ENCODE measurements at places on chromosomes 16 and 17.

- no peak for DNase-seq
Observed at GRCh38 chr17:28612936-28613872, 781 bp downstream of the RSKR start.

DNA sequence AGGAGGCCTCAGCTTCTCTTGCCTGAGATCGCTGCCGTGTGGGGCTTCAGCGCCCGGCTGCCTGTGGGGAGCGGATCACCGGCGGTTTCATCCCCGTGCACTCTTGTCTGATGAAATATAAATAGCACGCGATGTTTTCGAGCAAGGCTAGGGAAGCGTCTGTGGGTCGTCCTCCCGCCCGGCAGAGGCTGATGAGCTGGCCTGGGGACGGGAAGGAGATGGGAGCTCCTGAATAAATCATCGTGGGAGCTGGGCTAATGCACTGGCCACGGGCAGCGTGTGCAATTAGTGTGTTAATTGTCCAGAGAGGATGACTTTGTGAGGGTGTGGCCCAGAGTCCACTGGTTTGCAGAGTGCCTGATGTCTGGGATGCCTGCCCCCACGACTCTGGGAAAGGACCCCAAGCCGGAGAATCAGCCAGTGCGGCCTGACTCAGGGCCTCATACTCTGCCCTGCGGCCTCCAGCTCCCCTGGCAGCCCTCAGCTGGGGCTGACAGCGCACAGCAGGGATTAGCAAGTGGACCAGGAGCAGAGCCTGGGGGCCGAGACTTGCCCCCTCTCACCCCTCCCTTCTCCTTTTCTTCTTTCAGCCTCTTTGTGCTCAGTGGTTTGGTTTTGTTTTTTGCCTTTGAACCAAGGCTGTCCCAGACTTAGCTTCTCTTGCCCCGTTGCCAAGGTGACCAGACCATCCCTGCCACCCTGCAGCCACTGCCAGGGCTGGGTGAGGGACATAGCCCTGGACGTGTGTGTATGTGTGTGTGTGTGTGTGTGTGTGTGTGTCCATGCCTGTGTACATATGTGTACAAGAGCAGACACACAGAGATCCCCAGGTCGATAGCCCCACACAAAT lies 21.4 kb downstream of the KCNJ12 start:
- no peak for DNase-seq

DNA sequence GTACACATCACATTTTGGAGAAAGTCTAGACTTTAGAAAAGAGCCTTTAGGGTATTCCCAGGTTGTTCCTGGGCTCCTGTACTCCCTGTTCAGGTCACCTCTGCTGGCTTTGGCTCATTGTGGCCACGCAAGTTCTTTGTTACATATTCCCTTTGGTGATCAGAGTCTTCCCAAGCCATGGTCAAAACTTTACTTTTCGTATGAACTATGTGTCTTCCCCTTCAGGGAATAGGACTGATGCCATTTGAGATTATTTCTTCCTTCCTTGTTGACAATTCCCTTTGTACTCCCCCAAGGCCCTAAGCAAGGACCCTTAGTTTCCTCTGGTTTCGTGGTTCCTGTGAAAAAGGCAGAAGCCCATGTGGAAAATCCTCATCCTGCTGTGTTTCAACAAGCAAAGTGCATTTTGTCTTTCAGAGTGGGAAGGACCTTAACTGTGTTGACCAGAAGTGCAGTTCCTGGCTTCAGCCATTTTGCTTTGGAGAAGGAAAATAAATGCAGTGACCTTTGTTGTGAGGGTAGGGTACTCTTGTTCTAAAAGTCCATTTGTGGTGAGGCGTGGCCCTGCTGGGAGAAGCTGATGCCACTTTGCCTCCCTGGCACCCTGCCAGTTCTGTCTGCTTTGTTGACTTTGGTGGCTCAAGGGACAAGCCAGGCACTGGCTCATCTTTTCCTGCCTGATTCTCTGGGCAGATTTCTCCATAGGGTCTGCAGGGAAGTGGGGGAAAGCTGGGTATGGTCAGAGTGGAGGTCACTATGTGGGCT lies 55.1 kb downstream of the ZNRF1 start:
- DNase-seq = no peak

DNA sequence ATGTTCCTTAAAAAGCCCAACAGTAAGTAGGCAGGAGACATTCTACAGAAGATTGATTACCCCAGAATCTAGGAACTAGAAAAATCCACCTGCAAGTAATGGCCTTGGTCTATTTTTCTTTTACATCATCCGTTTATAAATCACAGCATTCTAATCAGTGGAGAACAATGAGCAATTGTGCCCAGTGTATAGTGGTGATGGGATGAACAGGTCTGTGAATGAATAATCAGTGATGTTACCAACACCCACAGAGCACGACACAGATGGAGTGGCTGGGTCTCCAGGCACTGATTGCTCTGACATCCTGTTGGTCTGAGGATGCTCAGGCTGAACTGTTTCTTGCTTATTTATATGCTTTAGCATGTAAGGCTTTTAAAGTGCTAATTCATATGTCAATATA lies 1251.2 kb upstream of the CDH8 start:
- no peak for DNase-seq
